T47D (cell line): ENCODE measurements at places on chromosomes 7 and 10.

DNA sequence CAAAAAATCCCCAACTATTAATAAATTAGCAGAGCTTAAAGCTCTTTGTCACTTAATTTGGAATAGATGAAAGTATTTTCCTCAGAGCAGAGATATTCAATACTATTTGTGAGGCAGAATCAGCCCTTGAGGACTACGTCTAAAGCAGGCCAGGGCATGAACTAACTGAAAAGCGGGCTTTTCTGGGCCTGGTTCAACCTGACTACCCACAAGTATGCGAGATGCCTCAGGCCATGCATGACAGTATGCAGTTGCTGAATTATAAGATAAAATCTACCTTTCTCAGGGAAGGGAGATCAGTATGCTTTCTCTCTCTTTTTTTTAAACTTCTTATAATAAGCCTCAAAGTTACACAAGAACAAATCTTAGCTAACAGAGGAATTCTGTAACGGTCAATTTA, 20.1 kb downstream of the TMEM168 start:
- DNase-seq: peak; percentile 12

DNA sequence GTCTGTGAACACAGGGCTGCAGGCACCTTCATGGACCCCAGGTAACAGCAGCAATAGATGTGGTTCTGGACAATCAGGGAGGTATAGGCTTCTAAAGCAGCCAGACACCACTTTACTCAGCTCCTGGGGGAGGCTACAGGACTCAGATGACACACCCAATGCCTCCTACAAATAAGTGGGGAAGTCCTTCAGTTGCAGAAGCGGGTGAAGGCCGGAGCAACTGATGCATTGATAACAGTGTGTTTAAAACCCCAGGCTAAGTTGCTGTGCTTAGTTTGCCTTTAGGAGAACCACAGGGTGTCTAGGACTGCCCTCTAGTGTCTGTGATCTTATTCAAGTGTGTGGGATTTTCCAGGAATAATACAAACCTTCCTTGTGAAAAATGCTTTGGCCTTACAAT, 5.9 kb upstream of the ITGA8 start:
- peak; percentile 76 for DNase-seq

DNA sequence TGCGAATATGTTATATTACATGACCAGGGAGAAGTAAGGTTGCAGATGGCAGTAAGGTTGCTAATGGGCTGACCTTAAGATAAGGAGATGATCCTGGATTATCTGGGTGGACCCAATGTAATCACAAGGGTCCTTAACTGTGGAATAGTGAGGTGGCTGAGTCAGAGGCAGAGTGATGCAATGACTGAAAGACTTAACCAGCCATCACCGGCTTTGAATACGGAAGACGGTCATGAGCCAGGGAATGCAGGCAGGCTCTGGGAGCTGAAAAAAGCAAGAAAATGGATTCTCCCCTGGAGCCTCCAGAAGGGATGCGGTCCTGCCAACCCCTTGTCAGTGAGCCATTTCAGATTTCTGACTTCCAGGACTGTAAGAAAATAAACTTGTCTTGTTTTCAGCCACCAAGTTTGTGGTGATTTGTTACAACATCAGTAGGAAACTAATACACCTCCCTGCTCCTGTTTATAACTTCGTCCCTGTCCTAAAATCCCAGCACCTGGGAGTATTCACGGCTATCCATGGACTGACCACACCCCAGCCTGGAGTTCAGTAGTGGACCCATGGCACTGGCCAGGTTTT, 4.6 kb upstream of the C10orf95 start:
- DNase-seq: no peak

DNA sequence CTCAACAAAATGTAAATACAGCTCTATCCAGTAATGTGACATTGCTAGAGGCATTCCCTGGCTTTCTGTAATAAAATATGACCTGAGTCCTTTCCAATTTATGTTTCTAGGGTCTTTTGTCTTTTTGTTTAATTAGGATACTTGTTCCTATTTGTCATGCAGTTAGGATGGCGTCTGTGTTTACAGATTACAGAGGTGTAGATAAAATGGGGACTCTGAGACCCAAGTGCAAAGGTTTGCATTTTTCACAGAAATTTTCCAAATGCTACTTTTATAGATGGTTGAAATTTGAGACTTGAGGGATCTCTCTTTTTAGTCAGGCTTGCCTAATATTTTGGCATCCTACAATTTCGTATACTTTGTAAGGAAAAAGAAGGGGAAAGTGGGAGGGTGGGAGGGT, 332.4 kb downstream of the PTEN start:
- DNase-seq: no peak

GRCh38 chr10:132193907-132194552, 7.3 kb downstream of the DPYSL4 start:
- peak; percentile 79 for DNase-seq

DNA sequence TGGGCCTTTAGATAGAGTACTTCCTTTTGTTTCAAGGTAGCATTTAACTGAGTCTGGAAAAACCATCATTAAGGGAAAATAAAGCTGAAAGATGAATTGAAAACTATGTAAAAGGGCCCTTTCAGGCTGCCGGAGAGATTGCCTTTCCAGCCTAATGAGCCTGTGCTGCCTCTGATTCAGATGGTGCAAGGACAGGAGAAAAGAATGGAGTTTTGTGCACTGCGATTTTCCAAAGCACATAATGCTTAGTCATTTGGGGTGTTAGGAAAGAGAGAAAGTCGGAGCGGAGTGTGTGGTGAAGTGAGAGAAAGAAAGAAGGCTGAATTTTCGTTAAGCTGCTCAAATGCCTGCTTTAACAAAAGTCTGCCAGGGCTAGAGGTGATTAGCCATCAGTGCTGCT, 259.7 kb downstream of the PAXIP1 start:
- no peak for DNase-seq

DNA sequence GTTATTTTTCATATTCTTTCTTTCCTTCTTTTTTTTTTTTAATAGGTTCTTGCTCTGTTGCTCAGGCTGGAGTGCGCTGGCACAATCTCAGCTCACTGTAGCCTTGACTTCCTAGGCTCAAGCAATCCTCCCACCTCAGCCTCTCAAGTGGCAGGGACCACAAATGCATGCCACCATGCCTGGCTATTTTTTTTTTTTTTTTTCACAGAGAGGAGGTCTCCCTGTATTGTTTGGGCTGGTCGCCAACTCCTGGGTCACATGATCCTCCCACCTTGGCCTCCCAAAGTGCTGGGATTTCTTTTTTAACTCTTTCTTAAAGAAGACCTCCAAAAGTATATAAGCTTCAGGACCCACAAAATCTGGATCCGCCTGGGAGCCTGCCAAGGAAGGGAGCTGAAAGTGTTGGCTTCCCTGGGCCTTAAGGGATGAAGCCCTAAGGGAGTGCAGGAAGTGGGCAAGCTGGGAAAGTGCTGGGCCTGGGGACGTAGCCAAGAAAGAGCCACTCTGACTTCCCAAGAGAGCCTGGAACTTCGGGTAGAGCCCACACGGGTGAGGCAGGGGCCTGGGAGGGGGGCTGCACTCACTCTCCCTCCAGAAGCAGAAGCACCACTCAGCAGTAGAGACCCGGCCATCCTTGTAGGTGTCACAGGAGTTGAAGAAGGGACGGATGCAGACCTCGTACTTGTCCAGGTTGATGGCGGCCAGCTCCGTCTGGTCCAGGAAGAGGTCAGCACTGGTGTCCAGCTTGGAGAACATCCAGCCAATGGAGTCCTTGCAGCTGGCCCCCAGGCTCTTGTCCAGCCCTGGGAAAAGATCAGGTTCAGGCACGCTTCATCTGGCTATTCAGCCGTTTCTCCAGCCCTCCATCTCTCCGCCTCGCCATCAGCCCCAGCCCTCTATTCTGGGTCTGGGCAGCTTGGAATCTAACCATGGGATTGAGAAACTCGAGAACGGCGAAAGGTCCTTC, 21.8 kb downstream of the SPOCK2 start:
- DNase-seq: no peak

GRCh38 chr7:7114575-7115291, 67.6 kb upstream of the C1GALT1 start:
- DNase-seq: peak; percentile 68

DNA sequence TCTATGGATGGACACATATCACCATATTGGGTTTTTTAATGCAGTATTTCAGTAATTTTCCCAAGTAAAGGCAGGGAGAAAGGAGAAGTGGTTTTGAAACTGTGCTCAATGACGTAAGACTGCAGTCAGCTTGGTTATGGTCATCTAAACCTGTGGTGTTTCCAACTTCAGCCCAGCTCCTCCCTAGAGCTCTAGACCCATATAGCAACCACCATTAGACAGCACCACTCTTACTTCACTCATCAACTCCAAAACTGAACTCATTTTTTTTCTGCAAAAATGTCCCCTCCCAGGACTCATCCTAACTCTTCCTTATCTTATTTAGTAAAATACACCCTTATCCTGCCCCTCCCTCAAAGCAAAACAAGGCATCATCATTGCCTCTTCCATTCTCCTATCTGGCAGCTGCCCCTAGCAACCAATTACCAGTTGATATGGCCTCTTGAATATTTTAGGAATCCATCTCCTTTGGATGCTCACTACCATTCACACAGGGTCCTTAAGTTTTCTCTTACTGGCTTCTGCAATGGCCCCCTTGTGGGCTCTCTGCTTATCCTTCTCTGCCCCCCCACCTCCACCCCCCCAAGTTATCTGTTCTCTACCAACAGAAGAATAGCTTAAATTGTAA, 1.5 kb upstream of the RALA start:
- DNase-seq: no peak

- no peak for DNase-seq
Measured at GRCh38 chr7:117659531-117660011, 179.7 kb downstream of the CFTR start.
